ENCODE measurements at places on chromosomes 2 and 18.

DNA sequence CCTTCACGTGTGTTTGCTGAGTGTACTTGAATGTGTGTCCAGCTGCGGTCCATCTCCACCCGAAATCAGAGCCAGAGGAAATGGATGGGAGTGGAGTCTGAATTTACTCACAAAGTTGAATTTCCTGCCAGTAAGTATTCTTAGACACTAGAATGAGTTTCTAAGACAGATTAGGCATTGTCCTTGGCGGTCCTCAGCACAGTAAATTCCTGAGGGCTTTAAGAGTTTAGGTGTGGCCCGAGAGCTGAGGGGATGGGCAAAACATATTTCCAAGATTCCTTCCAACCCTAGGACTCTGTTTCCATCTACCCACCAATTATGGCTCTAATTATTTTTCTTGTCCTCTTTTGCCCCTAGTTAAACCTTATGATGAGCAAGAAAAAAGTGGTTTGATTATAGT, 90.3 kb upstream of the PHLPP1 start:
- no peak for DNase-seq

DNA sequence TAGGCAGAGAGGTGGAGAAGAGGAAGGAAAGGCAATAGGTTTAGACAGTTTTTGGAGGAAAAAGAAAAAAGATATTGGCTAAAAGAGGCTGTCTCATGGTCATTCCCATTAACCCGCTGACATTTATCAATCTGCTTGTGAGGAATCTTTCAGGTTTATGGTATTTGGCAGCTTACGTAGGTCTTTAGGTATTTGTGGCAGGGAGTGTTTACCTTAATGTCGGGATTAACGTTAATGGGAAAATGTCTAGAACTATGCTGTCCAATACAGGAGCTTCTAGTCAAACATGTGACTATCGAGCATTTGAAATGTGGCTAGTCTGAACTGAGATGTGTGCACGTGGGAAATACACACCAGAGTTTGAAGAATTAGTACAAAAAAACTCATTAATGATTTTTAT, 144.2 kb downstream of the BABAM2 start:
- no peak for DNase-seq

GRCh38 chr2:236178890-236179235, 10.7 kb upstream of the GBX2 start:
- DNase-seq = no peak

- DNase-seq = no peak
Observed at GRCh38 chr2:134711692-134712091, 7.1 kb downstream of the TMEM163 start.

GRCh38 chr2:101308432-101309210, at the start of gene RNF149:
TSS of gene RNF149 (minus strand) at chr2:101308701. CDS start at chr2:101308588, 113 bp downstream.
- peak; percentile 91 for DNase-seq

DNA sequence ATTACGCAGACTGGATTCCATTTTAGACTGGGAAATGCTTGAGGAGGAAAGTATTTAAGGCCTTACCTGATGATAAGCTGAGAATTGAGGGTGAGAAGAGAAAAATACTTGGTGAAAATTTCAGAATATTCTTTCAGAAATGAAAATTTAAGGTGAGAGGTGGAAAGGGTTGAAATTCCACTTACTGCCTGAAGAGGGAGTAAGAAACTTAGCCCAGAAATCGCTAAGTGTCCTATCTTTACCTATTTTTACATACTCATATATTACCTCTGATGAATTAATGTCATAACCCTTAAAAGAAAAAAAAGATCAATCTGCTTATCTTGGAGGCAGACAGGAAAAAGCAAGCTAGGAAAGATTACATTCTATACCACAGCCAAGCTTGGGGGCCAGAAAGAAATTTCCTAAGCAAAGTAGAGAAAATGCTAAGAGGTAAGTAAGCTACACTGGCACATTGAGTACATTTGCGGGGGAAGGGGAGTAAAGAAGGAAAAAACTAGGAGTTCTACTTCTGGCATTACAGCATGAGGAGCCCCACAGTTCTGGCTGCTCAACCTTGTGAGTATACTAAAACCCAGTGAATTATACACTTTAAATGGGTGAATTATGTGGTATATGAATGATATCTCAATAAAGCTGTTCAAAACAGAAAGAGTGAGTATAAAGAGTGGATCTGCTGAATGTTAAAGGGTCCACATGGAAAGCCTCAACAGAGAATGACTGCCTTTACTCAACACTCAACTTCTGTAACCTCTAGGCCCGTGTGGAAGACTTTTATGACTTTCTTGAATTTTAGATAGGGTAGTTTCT, 33.8 kb downstream of the SMC6 start:
- DNase-seq = no peak

GRCh38 chr2:128024816-128025215, 3.0 kb downstream of the SAP130 start:
- no peak for DNase-seq

DNA sequence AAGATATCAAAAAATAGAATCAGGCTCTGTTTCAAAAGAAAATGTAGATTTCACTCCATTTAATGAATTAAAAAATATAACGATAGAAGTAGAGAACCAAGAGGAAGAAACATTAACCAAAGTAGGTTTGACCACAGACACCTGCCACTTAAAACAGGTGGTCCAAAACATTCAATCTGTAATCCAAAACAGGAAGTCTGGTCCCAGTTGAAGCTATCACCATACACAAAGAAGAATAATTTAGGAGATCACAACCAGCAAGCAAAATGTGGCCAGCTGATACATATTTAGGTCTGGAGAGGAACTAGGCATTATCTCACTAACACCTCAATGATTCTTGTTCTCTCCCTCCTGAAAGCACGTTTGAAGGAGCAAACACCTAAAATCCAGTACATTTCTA, 73.1 kb downstream of the FTCDNL1 start:
- DNase-seq = no peak

- DNase-seq = no peak
Observed at GRCh38 chr18:46211816-46212215, 107.6 kb downstream of the HAUS1 start.

- DNase-seq = no peak
Observed at GRCh38 chr2:28327956-28328922, 64.4 kb upstream of the FOSL2 start.

GRCh38 chr2:156486614-156487013, 50.4 kb downstream of the GPD2 start:
- DNase-seq = no peak

- DNase-seq = no peak
Observed at GRCh38 chr2:10941383-10941782, 29.6 kb downstream of the KCNF1 start.

DNA sequence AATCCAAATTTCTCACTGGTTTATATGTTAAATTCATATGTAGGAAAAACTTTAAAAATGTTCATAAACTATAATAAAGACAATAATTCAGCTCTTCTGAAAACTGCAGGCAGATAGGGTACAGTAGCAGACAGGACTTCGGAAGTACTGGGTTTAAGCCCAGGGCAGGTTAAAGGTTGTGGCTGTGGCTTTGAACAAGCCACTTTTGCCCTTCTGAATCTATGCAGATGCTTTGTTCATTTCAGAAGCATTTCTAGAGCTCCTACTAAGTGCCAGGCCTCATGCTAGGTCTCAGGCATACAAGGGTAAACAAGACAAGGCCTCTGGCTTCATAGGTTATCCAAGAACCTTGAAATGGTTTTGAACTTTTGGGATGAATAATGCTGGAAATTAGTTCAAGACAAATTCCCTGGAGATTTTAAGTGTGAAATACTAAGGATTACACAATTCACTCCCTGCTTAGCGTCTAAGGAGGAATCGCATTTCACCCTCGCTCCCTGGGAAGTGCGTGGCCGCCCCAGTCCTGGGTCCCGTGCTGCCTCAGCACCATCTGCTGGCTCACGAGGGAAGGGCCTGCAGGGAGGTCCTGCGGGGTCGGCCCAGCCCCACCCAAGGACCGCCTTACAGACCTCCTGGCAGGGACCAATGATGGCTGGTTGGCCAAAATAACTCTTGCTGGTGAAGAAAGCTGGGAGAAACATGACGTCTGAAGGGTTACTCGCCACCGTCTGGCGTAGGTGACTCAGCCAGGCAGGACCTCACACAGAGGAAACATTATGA, 67.7 kb upstream of the L3MBTL4 start:
- no peak for DNase-seq

DNA sequence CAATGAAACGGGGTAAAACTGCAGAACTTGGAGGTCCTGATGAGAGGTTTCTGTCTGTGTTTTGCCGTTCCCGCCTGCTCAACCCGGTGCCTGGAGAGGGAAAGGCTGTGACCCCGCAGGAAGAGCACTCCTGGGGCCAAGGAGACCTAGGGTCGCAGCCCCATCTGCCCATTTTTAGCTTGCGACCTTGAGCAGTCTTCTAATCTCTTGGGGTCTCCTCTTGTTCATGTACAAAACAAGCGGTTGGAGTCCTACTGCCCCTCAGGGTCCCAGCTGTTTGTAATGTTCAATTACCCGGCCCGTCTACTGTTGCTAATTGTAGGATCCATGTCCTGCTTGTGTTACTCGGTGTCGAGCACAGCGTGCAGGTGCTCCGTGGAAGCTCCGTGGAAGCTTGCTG, 104.5 kb downstream of the PTGR3 start:
- DNase-seq = no peak

DNA sequence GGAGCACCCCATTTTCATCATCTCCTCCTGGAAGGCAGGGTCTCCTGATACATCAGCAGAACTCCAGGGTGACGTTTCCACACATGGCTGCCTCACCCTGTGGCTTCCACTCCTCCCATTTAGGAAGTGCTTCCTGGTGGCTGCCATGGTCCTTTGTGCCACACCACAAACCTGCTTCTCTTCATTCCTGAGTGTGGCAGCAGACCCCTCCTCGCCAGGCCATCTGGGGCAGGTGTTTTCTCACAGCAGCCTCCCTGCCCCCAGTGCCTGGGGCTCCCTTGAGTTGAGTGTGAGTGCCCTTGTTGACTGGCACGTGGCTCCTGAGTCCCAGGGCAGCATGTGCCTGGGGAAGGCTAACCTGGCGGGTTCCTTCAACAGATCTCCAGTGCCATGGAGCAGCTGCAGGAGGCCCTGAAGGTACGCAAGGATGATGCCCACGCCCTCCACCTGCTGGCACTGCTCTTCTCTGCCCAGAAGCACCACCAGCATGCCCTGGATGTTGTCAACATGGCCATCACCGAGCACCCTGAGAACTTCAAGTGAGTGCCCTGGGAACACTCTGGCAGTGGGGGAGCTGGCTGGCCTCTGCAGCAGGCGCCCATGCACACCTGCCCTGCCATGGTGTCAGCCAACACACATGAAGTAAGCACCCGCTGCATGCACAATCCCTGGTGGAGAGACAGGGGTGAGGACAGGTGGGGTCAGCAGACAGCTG, 113.4 kb upstream of the MCFD2 start:
- no peak for DNase-seq

DNA sequence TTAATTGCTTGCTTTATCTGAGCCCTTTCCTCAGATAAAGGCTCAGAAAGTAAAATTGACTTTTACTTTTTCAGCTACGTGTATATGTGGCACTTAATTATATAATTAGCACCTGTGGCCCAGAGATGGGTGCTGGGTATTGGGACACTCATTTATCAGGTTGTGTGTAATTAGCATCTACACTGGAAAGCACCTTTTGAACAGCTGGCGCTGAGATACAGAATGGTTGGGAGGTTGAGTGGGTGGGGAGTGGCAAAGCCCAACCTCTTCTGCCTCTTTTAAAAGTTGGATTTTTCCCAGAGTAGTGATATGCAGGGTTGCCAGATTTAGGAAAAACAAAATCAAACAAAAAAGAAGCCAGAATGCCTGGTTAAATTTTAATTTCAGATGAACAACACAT, 23.9 kb downstream of the SPTBN1 start:
- no peak for DNase-seq

DNA sequence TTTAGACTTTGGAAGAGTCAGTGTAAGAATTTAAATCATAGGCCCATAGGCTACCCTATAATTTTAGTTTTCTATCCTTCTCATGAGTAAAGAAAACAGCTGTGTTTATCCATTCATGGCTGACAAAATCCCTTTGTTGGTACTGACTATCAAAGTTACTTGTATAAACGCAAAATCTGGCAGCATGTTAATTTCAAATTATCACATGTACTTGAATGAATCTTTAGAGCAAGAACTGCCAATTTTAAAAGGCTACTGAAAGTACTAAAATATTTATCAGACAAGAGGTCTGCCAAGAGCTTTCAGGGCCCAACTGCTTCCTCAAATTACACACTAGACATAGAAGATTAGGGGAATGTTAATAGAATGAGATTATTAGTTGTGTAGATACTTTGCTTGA, 66.6 kb downstream of the MYL12B start:
- DNase-seq = no peak

- DNase-seq = no peak
Observed at GRCh38 chr2:179237209-179237946, 27.3 kb downstream of the SESTD1 start.

GRCh38 chr2:25309402-25309801, 32.3 kb downstream of the DNMT3A start:
- peak; percentile 40 for DNase-seq

- DNase-seq = no peak
Observed at GRCh38 chr2:183034806-183035205, 3.5 kb downstream of the NCKAP1 start.

DNA sequence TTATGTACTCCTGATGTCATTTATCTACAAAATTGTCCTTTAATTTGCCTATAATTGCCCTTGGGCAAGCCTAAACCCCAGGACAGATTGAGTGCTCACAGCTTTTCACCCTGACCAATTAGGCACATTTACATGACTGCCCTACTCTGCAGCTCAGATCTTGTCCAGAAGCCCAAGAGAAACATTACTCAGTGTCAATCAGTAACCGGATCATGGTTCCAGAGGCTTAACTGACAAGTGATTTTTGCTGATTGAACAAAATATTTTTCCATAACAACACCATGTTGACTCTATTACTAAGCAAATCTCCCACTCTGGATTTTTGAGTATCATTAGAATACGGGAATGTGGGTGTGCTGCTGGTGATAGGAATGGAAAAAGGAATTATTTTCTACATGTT, 465.4 kb upstream of the TNP1 start:
- DNase-seq = no peak

GRCh38 chr2:16038621-16039020, 98.3 kb downstream of the MYCN start:
- DNase-seq = no peak

DNA sequence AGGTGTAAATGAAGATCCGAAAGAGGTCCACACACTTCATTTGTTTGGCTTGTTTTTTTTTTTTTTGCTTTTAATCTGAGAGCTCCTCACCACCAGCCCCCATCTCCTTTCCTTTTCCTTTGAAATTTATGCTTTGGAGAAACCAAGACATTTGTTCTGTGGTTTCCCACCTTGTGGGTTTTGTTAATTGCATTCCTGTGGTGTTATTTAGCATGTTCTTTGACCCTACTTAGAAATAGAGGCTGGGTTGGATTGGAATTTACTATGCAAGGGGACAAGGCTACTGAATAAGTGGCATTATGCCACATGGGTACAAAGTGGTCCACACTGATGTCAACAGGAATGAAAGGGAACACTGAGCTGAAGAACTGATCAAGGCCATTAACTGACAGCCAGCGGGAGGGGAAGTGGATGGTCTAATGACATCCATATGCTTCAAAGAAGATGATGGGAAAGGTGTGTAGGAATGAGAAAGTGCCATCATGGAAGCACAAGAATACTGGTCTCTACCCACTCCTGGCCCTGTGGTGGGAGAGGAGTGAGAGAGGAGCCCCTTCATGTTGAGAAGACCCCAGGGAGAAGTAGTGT, 8.9 kb downstream of the CCL20 start:
- DNase-seq = no peak

Data from activated T-helper 1 cell treated with anti-CD3 and anti-CD28 coated beads, Interleukin-2, amount 50 U/mL, for 16 hours (primary cell).